Left lung (tissue), 14 donors: ENCODE measurements at places on chromosomes 12 and 14. TPM values are rescaled to one million over a fixed set of nuclear protein-coding genes. Genes with fewer than 3 reads are reported as not detected.

GRCh38 chr12:5022465-5023061 is 21.1 kb upstream of the KCNA5 start:
- DNase-seq, result peak; percentile 82

GRCh38 chr12:58306266-58307000 is 365.1 kb downstream of the ATP23 start:
- DNase-seq, result no peak

- no peak for DNase-seq
These were observed 135.4 kb upstream of the NUDT4 start for GRCh38 chr12:93242154-93242972.

FAIM2 gene
- 0.27 TPM for polyA plus RNA-seq

GARIN6 gene
- not detected for polyA plus RNA-seq

KLRC2 gene
- polyA plus RNA-seq, result 0.40 TPM

DNA sequence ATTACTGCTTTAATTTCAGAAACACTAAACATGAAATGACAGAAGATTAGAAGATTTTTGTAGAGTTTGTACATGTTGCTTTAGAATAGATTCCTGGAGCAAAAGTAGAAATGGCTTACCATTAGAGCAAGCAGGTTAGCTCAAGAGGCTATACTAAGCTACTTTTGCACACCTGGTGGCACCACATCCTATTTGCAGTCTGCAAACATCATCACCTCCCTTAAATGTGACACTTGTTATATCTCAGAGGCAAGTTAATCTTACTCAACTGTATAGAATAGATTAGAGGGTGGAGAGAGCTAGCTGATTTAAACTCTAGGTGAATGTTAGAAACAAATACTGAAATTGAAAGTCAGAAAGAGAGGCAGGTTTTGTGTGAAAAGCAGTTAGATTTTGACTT is 30.7 kb upstream of the OR4E1 start:
- no peak for DNase-seq

DNA sequence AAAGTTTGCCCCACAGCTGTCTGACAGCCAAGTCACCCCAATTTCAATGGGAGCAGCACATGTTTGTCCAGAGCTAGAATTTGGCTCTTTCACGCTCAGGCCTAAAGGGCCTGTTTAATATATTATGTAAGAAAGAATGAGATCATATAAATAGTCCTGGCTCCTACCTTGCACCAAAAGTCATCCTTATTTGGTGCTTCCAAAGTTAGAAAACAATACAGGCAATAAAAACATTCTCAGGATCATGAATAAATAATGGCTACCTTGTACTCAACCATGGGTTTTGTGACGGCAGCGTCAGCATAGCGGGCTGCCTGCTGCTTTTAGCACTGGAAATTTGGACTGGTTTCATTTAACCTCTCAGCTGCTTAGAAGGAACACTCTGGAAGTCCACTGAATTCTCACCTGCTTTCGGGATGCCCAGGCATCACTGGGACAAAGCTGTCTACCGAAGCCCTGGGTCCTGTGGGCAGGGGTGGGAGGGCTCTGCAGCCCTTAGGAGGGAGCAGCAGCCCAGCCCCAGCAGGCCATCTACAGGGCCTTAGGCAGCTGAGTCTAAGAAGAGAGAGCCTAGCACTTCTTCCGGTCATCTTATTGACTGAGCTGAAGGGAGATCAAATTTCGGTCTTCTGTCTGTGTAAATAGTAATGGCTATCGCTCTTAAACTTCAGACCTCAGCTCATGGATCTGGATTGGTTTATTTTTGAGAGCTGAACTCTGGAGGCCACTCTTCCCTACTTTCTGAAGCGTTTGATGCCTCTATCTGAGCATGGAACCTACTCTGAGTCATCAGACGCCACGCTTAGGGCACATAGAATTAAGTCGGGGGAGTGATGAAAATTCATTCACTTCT is 106.5 kb downstream of the SAMD4A start:
- DNase-seq, result no peak

DNA sequence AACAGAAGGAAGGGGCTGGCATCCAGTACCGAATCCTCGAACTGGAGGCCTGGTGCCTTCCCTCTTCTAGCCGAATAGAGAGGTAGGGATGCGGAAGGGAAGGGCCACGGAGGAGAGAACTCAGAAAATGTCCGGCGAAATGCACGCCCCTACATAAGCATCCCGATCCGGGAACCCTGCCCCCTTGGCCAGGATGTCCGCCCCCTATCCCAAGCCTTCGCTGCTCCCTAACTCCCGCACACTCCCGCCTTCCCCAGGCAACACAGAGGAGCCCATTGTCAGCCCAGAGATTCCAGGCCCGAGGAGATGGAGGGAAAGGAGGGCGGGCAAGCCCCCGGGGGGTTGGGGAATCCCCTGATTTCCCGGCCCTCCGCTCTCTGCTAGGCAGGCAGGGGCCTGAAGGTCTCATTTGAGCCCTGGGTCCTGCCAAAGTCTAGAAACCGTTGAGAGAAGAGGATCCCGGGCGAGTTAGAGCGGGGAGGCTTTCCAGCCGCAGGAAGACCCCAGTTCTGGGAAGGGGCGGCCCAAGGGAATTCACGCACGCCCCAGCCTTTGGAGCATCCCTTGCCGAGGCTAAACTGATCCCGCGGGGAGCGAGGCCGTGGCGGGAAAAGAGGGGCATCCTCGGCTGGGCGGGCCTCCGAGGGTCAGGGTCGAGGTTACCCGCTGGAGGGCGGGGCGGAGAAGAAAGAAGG is 569 bp upstream of the ARHGEF40 start:
- peak; percentile 65 for DNase-seq

- DNase-seq, result peak; percentile 97
These were observed at the start of gene TM9SF1 for GRCh38 chr14:24195186-24196070. Gene TM9SF1 (minus strand): TSS chr14:24195441. CDS start chr14:24195019, 422 bp downstream.

- DNase-seq, result peak; percentile 32
These were observed 890 bp downstream of the AVPR1A start for GRCh38 chr12:63149909-63150712.

CCDC177 gene
- polyA plus RNA-seq, result not detected
